ENCODE measurements at places on chromosomes 11 and 22. TPM values are rescaled to one million over a fixed set of nuclear protein-coding genes. Genes with fewer than 3 reads are reported as not detected.

CASP4 gene
- 102 TPM for total RNA-seq

DBX1 gene
- not detected for total RNA-seq

SF1 gene
- 93.1 TPM for total RNA-seq

NRXN2 gene
- not detected for total RNA-seq

MMP8 gene
- not detected for total RNA-seq

Data from myometrial cell (primary cell).